Activated CD4-positive, alpha-beta memory T cell treated with anti-CD3 and anti-CD28 coated beads, Interleukin-2, amount 10 ng/mL, durations not matched to agents 7 days and 5 days (primary cell): ENCODE measurements at places on chromosomes 2 and 18. TPM values are rescaled to one million over a fixed set of nuclear protein-coding genes. Genes with fewer than 3 reads are reported as not detected.

GRCh38 chr2:156054983-156055382 lies 277.5 kb downstream of the NR4A2 start:
- DNase-seq = no peak

DNA sequence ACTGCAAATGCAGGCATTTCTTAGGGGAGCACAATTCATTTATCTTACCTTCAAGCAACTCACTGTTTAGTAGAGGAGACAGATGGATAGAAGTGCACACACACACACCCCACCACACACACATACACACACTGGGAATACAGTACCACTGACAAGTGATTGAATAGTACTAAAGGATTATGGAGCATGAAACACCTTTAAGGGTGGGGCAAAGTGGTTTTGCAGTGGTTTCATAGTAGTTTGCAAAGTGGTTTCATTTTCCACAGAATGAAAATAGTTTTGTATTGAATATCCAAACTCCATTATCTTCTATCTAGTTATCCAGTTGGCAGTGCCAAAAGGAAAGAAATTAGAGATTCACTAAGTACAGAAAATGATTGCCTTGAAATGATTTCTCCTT lies 18.9 kb downstream of the KIF5C start:
- no peak for DNase-seq

The TEX44 gene
- total RNA-seq = not detected

- DNase-seq = no peak
Measured at GRCh38 chr2:198113316-198113715, 308.9 kb downstream of the PLCL1 start.

DNA sequence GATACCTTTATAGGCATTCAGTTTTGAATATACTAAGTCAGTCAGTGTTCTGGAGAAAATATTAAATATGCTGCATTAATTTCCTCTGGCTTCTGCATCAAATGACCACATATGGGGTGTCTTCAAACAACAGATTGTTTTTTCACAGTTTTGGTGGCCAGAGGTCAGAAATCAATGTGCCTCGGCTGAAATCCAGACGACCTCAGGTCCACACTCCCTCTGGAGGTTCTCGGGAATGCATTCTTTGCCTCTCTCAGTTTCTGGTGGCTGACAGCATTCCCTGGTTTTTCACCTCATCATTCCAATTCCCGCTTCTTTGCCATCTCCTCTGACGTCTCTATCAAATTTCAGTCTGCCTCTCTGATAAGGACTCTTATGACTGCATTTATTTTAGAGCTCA lies 142.3 kb downstream of the ZNF407 start:
- DNase-seq = no peak

- DNase-seq = no peak
Measured at GRCh38 chr2:165815299-165816141, 21.5 kb upstream of the GALNT3 start.

DNA sequence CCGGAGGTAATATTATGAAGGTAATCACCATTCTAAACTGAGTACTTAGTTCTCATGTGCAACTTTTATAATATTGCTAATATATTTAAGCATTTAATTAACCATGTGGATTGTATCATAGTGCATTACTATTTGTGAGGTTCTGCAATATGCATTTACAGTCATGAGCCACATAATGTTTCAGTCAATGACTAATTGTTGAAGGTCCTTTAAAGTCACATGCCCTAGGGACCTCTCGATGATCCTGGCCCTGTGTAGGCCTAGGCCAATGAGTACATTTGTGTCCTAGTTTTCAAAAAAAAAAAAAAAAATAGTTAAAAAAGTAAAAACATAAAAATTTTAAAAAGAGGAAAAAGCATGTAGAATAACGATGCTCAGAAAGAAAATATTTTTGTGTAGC lies 298.0 kb downstream of the DSEL start:
- no peak for DNase-seq

The PIEZO2 gene
- not detected for total RNA-seq
